ENCODE measurements at places on chromosomes 3 and 15.

DNA sequence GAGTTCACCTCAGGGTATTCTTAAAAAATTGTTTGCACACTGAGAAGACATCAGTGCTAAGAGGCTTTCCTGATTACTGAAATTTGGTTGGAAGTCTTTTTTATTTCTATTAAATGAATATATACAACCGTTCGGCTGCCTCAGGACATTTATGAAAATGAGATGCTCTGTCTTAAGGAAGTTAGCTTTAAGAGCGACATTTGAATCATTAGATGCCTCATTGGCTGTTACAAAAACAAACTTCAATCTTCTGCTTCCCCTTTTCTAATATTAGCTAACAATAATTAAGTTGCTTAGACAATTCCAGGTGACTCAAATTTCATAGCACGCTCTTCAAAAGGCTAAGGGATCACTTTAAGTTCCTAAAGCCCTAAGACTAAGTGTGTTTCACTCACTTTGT is 673.7 kb downstream of the FHIT start:
- no peak for DNase-seq

DNA sequence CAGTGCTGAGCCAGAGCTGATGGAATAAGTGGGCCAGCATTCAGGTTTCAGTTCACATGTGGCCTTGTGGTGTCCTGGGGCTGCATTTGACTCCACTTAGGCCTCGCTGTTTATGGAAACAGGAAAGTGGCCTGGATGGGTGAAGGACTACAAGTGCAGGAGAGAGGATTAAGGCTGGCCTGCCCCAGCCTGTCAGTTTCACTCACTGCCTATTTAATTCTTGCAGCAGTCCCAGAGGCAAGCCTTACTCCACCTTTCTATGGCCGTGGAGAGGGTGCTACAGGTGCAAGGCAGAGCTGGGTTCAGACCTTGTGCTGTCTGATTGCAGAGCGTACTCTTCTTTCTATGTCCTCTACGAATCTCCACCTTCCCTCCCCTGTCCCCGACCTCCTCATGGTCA is 37.7 kb downstream of the ABHD17C start:
- DNase-seq, result no peak

DNA sequence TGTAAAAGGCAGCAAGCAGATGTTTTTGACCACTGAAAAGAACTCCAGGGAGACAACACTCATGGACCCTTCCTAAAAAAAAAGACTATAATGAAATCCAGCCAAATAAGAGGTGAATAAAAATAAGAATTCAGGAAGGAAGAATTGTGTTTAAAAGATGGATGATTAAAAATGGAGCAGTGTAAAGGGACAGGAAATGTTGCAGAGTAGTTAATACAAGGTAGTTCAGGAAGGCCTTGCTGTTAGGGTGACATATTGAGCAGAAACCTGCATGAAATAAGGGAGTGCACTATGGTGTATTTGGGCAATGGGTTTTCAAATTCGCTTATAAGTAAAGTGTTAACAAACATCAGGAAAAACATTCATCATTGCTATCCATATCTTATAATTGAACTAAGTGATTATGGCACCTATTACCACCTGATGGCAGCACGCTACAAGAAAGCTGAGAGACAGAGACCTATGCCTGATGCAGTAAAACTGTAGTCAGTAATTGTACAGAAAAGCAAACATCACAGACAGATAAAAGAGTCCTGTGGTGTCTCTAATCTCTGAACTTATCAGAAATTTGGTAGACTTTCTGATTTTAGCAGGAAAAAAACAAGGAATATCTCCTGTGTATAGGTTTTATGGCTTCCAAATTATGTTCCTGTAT is 5.8 kb upstream of the DBR1 start:
- DNase-seq, result peak; percentile 28

- no peak for DNase-seq
These were observed 36.0 kb downstream of the NR1D2 start for GRCh38 chr3:23981136-23981535.

DNA sequence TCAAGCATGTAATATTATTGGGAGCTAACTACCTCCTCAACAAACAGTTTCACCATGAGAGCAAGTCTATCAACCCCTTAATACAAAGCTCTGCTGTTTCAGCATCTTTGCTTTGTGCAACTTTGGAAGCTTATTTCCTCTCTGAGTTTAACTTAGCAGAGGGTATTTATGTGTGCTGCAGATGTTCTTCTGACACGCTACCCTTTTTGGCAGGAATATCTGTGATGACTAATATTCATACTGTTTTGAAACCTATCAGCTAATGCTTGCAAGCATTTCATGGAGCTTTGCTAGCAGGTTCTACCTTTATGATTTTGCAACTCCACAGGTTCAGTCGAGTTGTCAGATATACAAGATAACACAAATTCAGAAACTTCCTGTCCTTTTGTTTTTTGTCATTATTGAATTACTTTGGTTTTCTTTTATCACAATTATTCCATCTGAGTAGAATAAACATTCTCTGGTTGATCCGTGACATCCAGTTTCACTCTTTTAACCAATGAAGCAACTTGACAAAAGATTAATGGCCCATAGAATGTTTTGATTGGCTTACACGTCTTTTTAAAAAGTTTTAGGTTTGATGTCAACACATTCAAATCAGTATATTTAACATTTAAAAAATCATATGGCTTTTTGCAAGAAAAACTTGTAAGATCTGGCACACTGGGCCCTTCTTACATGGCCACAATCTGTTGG is 1.7 kb upstream of the SLC9A9 start:
- DNase-seq, result no peak

DNA sequence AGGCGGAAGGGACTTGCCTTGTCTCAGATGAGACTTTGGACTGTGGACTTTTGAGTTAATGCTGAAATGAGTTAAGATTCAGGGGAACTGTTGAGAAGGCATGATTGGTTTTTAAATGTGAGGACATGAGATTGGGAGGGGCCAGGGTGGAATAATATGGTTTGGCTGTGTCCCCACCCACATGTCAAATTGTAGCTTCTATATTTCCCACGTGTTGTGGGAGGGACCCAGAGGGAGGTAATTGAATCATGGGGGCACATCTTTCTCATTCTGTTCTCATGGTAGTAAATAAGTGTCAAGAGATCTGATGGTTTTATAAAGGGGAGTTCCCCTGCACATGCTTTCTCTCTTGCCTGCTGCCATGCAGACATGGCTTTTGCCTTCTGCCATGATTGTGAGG is 89.2 kb downstream of the CGGBP1 start:
- DNase-seq, result no peak

- peak; percentile 6 for DNase-seq
These were observed 25.6 kb upstream of the ACAP2 start for GRCh38 chr3:195468391-195468776.

- no peak for DNase-seq
These were observed 75.3 kb upstream of the ACP3 start for GRCh38 chr3:132241776-132242514.

- no peak for DNase-seq
These were observed 26.1 kb downstream of the SUMF1 start for GRCh38 chr3:4440951-4441350.

- no peak for DNase-seq
These were observed 462.2 kb upstream of the RARB start for GRCh38 chr3:24965706-24966385.
